H7 (cell line): ENCODE measurements at places on chromosomes 3 and 15. TPM values are rescaled to one million over a fixed set of nuclear protein-coding genes. Genes with fewer than 3 reads are reported as not detected.

A4GNT gene
- total RNA-seq, result not detected in 2 replicates

DNA sequence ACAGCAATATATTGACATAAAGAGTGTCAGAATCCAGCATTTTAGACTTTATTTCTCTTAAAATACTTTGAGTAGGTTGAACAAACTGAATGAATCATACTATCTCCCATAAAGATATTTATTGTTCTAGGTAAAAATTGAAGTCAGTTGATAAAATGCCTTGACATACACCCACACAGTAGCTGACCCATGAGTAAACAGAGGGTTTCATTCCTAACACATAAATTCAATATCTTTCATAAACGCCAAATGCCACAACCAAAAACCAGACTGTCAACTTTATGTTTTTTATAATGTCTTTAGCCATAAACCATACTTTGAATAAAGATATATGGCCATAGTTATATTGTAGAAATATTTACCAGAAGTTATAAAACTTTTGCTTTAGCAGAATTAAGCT, 742.4 kb downstream of the NAALADL2 start:
- DNase-seq, result no peak

- DNase-seq, result no peak
Measured at GRCh38 chr3:123459862-123460261, 11.0 kb upstream of the ADCY5 start.

DNA sequence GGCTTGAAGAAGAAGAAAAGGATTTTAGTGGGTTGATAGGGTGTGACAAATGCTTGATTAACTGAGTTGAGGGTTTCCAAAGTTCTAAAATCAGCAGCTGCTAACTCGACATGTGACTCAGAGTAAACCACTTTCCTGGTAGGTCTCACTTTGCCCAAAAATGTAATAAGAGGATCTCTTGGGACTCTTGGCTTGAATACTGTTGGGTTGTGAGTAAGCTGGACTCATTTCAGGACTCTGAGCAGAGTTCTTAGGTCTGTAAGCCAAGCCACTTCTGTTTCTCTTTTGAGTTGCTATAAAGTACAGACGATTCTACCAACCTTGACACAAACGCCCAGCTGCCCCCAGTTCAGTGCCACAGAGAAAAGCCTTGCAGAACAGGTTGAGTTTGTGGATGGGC, 241.1 kb downstream of the ZNF621 start:
- DNase-seq, result no peak
